NCI-H2107 (cell line): ENCODE measurements at places on chromosomes 1 and 21.

DNA sequence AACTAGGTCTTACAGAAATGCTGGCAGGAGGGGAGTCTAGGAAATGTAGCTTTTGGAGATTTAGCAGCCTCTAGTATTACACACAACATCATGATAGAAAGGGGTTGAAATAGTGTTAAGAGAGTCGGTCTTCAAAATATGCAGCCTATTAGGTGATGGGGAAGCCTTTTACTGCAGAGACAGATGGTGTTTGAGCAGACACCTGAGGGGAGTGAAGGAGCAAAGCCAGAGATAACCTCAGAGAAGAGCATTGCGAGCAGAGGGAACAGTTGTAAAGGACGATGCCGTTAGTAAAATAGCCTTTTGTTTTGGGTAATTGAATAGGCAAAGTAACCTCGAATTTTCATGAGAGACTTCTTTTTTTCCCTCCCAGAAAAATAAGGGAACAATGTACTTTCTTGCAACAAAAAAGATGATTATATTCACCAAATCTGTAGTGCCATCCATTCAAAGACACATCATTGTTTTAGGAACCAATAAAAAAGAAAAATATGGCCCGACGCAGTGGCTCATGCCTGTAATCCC lies 66.3 kb upstream of the KIF1B start:
- DNase-seq, result no peak

DNA sequence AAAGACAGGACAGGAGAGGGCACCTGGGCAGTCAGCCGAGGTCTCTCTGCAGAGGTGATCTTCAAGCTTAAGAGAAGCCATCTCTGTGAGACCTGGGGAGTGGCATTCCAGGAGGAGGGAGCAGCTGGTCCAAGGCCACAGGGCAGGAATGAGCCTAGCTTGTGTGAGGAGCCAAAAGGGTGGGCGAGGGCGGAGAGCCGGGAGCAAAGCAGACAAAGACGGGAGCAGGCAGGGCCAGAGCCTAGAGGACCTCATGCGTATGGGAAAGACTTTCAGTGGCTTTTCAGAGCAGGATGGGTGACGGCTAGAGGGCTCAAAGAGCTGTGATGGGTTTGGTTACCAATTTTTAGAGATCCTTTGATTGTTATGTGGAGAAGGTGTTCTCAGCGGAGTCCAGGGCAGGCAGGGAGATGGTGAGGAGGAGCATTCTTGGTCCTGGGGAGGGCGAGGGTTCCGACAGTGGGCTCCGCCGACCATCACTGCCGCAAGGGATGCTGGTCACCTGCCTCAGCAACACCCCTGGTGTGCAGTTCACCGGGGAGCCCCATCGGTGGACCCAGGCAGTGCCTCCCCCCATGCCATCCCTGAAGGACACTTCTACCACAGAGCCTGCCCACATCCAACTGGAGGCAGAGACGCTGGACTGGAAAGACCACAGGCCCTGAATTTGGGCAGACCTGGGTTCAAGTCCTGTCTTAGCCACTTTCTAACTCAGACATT lies 122.9 kb upstream of the IRF2BP2 start:
- no peak for DNase-seq

- DNase-seq, result no peak
These were observed 75.8 kb upstream of the CD1D start for GRCh38 chr1:158104891-158105290.

- DNase-seq, result no peak
These were observed 76.4 kb upstream of the DAB1 start for GRCh38 chr1:57500136-57500830.

DNA sequence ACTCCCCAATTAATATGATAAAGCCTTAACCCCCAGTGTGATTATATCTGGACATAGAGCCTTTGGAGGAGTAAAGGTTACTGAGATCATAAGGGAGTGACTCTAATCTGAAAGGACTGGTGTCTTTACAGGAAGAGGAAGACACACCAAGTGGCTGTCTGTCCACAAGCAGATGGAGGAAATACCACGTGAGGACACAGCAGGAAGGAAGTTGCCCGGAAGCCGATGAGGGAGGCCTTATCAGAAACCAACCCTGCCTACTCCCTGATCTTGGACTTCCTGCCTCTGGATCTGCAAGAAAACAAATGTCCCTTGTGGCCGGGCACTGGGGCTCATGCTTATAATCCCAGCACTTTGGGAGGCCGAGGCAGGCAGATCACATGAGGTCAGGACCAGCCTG lies 110.3 kb upstream of the CHRM3 start:
- DNase-seq, result no peak

DNA sequence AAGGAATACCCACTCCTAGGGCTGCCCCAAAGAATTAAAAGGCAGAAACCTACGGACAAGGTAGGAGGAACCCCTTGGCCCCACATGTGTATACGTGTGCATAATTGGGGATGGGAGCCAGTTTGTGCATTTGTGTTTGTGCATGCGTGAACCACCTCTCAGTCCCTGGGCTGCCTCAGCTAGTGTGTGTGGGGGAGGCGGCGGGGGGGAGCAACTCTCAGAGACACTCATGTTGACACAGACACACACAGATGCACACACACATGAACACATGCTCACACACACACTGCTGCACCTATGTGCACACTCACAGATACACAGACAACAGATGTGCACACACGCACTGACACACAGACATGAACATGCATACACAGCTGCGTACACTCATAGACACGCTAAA lies 5.1 kb downstream of the LDLRAD1 start:
- DNase-seq, result no peak

DNA sequence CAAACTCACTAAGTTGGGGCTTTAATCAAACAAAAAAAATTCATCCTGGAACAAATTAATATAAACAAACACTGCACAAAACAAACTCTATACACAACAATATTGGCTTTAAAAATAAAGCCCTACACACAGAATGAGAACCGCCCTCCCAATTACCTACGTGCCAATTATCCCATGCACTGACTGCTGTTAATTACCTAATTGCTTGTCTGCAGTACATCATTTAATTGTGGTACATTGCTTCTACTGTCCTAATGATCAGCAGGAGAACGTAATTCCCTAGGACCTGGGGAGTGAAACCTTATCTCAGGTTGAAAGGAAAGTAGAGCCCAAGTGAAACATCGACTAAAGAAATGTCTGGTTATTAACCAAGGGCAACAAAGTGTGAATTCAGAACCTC lies 364.5 kb downstream of the KCNH1 start:
- no peak for DNase-seq

GRCh38 chr1:116764466-116764898 lies 10.3 kb downstream of the CD2 start:
- DNase-seq, result no peak

DNA sequence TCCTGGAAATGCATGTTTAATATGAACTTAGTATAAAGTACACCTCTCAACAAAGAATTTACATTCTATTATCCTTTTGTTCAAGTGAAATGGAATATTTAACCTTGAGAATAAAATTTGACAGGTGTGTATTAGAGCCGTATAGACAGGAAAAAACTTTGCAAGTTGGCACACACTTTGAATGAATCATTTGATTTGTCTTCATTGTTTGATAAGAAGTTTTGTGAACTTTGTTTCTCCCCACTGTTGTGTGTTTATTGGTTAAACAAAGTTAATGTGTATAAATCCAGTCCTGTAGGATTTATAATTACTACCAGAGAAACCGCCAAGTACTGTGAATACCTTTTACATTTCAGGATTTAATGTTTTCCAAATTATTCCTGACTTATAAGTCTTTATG lies 2.0 kb downstream of the SYDE2 start:
- DNase-seq, result no peak

- DNase-seq, result no peak
These were observed 490.9 kb downstream of the NPHP4 start for GRCh38 chr1:5501206-5501930.

DNA sequence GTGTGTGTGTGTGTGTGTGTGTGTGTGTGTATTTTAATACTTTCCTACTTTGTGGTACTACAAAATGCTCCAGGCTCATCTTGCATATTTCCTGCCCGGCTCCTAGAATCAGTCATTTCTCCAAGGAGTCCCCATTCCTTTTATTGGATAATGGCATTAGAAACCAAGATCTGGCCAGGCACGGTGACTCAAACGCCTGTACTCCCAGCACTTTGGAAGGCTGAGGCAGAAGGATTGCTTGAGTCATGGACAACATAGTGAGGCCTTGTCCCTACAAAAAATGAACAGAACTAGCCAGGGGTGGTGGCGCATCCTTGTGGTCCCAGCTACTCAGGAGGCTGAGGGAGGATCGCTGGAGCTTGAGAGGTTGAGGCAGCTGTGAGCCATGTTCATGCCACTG lies 20.3 kb downstream of the EPB41 start:
- no peak for DNase-seq
